ENCODE measurements at places on chromosomes 2 and 18. TPM values are rescaled to one million over a fixed set of nuclear protein-coding genes. Genes with fewer than 3 reads are reported as not detected.

DNA sequence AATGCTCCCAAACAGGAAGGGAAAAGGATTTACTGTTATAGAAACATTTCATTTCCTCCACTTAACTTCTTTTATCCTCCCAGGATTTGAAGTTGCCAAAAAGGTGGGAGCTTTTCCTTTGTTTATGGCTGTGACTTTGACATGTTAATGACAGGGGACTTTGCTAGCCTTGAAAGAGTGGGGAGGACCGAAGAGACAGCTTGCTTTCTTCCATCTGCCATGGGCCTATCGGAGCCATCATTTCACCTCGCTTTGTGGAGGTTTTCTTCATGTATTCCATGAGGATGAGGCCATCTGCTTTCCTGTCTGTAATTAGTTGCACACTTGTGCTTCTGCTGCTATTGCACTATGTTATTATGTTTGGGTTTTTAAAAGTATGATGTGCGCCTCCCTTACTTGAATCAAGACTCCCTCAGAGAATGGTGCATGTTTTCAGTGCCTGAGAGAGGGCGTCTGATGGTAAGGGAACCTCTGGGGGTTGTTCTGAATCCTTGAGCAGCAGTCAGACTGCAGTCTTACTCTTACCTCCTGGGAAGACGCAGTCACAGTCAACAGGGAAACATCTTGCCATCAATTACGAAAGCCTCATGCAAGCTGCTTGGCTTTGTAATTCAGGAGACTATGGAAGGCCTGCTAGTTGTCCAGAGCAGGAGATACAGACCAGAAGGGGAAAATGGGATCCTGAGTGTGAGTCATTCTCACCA is 173.3 kb upstream of the MGAT5 start:
- no peak overlapping the region for H3K4me3 ChIP-seq
- DNase-seq, result no peak
- no peak overlapping the region for H3K27ac ChIP-seq

DNA sequence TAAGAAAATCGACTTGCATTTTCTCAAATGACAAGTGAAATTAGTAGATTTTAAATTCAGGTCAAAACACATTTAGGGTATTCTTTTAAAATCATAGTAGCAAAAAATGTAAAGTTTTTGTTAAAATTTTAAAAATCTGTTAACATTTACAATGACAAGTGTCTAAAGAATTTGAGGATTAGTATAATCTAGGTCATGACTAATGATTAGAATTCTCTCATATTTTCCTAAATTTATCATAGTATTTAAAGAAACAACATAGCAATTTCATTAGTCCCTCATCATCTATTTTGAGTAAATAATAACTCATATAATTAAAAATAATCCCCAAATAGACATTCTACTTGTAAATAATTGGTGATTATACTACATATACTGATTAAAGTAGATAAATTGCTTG is 23.6 kb downstream of the THUMPD2 start:
- no peak for DNase-seq
- H3K27me3 ChIP-seq, result no peaks in the 10 kb centered on the region
- H3K36me3 ChIP-seq, result peaks cover 43% of the 10 kb centered on the region
- no peaks in the 10 kb centered on the region for H3K4me1 ChIP-seq

Gene LRRC30
- total RNA-seq, result not detected

Gene CAPN13
- total RNA-seq, result 57.1 TPM

DNA sequence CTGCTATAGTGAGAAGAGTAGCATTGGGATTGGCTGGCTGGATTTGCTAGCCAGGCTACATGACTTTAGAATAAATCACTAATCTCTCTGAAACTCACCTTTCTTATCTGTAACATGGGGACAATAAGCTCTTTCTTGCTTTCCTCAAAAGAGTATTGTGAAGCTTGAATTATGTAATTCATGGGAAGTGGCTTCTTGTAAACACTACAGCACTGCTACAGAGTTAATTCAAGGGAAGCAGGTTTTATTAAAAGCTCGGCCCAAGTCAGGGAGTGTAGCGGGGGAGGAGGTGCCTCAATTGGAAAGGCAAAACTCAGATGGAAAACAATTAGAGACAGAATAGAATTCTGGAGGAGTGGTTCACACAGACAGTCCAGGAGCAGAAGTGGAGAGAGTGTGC is 100.9 kb upstream of the CELF4 start:
- DNase-seq, result no peak
- H3K27ac ChIP-seq, result no peak overlapping the region
- no peaks in the 10 kb centered on the region for H3K27me3 ChIP-seq
- no peak overlapping the region for H3K4me3 ChIP-seq
- no peaks in the 10 kb centered on the region for H3K4me1 ChIP-seq
- no peaks in the 10 kb centered on the region for H3K36me3 ChIP-seq

DNA sequence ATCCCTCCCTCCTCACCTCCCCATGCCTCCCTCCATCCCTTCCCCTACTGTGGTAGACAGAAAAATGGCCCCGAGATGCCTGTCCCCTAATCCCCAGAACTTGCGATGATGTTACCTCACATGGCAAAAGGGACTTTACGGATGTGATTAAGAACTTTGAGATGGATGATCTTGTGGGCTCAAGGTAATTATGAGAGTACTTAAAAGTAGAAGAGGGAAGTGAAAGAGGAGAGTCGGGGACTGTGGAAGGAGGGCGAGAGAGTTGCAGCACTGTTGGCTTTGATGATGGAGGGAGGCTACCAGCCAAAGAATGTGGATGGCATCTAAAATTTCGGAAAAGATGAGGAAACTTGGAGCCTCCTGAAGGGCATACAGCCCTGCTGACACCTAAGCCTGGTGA is 66.5 kb downstream of the AGAP1 start:
- H3K4me1 ChIP-seq, result peaks cover 41% of the 10 kb centered on the region
- H3K27ac ChIP-seq, result no peak overlapping the region

DNA sequence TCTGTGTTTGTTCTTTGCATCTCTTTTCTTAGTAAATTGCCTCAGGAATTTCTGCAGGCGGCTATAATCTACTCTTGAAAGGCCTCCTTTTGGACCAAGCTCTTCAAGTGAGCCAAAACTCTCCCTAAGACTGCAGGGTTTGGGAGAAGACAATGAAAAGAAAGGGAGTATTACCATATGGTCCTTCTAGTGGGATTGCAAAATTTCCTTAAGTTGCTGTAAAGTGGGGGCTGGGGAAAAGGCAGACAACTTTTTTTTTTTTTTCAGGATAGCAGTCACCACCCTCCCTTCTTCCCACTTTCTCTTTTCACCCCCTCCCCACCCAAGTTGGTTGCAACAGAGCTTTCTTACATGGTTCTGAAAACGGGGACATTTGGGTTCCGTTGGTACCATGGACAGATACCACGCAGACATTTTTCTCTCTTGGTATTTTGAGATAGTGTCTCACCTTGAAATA is 183.7 kb downstream of the FHOD3 start:
- H3K4me3 ChIP-seq, result no peak overlapping the region
- H3K36me3 ChIP-seq, result no peaks in the 10 kb centered on the region
- H3K27ac ChIP-seq, result no peak overlapping the region
- H3K4me1 ChIP-seq, result no peaks in the 10 kb centered on the region
- DNase-seq, result no peak
- H3K27me3 ChIP-seq, result no peaks in the 10 kb centered on the region

DNA sequence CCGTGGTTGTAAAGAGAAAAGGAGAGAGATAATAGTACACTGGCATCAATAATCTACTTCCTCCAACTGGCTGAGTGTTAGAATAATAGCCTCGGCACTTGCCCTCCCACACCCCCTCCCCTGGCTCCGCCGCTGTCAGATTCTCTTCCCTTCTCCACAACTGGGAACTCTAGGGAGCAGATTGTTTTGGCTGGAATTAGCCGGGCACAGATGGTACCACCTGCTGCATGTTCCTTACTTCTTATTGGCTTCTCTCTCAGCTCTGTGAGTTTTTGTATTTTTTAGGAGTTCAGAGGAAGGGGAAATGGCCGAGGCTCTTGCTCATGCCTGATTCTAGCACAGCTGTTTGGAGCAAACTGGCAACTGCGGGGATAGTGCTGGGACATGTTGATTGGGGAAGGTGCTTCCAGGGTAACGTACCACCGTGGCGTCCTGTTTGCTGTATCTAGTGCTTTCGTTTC is 140.0 kb downstream of the ZEB2 start:
- peak overlapping the region; percentile 31 for H3K27ac ChIP-seq
- H3K36me3 ChIP-seq, result no peaks in the 10 kb centered on the region
- H3K4me3 ChIP-seq, result no peak overlapping the region
- DNase-seq, result no peak

Gene AOX1
- total RNA-seq, result 12.9 TPM

DNA sequence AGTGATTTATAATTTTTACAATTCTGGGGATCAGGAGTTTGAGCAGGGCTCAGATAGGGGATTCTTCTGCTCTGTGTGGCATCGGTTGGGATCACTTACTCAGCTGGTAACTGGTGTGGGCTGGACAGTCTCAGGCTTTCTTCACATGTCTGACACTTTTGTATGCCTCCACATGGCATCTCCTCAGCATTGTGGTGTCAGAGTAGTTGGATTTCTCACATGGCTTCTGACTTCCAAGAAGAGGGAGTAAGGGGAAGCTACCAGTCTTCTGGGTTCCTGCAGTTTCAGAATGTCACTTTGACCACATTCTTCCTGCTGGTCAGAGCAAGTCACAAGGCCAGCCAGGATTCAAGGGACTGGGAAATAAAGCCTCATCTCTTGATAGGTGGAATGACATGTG is 55.6 kb downstream of the NCOA1 start:
- H3K36me3 ChIP-seq, result no peaks in the 10 kb centered on the region
- DNase-seq, result no peak
- no peak overlapping the region for H3K27ac ChIP-seq
- no peaks in the 10 kb centered on the region for H3K27me3 ChIP-seq

GRCh38 chr18:78728784-78729467 is 250.7 kb upstream of the SALL3 start:
- H3K4me3 ChIP-seq, result no peak overlapping the region
- peak; percentile 21 for DNase-seq
- no peaks in the 10 kb centered on the region for H3K4me1 ChIP-seq
- peaks cover 42% of the 10 kb centered on the region for H3K27me3 ChIP-seq
- H3K27ac ChIP-seq, result no peak overlapping the region

- H3K4me1 ChIP-seq, result no peaks in the 10 kb centered on the region
- H3K4me3 ChIP-seq, result no peak overlapping the region
- H3K27ac ChIP-seq, result peak overlapping the region; percentile 35
- H3K36me3 ChIP-seq, result no peaks in the 10 kb centered on the region
Measured at GRCh38 chr2:68387408-68388350, 22.6 kb downstream of the PLEK start.

- H3K36me3 ChIP-seq, result no peaks in the 10 kb centered on the region
- no peak overlapping the region for H3K27ac ChIP-seq
- no peaks in the 10 kb centered on the region for H3K4me1 ChIP-seq
- H3K4me3 ChIP-seq, result no peak overlapping the region
Measured at GRCh38 chr2:145186303-145186702, 666.4 kb upstream of the ZEB2 start.

GRCh38 chr2:152176113-152176714 is 651 bp upstream of the STAM2 start:
- DNase-seq, result no peak
- H3K27me3 ChIP-seq, result no peaks in the 10 kb centered on the region
- peak overlapping the region; percentile 98 for H3K27ac ChIP-seq
- H3K36me3 ChIP-seq, result no peaks in the 10 kb centered on the region

DNA sequence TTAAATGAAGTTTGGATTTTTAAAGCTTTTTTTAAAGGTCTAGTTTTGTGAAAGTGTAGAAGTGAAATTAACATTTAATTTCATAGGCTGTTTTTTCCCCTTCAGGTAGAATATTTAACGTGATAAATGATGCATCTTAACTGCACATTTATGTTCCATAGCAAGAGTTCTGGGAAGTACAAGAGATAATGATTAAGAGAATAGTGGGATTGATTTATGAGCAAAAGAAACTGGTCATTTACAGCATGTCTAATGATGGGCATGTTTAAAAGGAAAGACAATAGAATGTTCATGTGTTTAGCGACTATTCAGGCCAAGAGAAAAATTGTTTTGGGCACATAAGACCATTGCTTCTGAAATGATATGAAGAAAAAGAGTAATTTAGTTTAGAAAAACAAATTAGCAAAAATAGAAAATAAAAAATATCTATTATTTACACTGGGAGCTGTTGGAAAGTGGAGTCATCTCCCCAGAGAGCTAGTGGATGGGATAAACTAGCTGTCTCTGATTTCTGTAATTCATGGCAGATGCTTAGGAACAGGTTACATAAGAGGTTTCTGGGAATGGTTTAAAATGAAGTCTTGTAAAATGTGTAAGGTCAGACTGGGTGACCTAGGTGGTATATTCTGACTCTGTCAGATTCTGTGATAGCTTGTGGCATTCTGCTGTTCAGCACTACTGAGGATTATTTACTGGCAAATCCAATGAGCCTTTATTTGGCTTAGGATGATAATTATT is 60.7 kb downstream of the WDR7 start:
- no peaks in the 10 kb centered on the region for H3K4me1 ChIP-seq
- no peak overlapping the region for H3K4me3 ChIP-seq

DNA sequence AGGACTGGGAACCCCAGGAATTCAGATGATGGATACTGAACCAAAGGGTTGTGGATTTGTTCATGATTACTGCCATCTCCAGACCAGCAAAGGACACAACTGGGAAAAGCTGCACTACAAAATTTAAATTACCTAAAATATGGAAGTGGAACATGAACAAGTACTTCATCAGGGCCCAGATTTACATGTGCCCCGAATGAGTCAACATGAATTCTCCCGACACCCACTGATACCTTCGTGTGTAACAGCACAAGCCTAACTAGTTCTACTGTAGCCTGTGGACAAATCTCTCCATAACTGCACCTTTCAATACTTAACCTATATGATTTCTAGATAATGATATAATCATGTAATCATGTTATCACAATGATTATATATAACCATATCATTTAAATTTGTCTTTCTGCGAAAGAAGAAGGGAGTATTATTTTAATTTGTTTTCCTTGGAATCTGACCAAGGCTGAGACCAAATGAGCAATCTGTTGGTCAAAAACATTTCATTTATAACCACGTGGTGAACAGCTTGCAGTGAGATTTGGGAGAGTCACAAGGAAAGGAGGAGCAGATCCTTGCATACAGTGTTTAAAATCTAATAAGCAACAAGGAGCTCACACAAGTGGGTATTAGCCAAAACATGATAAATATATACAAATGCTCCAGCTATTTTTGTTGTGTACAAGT is 70.5 kb downstream of the CACNB4 start:
- DNase-seq, result no peak
- no peaks in the 10 kb centered on the region for H3K27me3 ChIP-seq
- H3K4me3 ChIP-seq, result no peak overlapping the region
- H3K36me3 ChIP-seq, result no peaks in the 10 kb centered on the region
- peaks cover 12% of the 10 kb centered on the region for H3K4me1 ChIP-seq

DNA sequence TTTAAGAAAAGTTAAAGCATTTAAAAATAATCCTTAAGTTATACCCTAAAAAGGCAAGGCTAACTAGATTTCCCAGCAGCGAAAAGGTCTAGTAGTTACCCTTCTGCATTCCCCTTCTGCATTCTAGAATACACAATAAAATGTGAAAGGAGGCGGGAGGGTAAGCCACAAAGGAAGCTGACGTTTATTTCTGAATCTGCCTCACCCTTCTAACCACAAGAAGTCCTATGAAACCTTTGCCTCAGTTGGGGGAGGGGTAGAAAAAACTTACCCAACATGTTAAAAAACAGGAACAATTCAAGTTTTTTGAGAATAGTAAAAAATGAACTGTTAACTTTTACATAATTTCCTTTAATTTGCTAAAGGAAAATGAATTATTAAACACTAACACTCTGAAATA is 11.3 kb downstream of the STK17B start:
- no peak for DNase-seq
- peak overlapping the region; percentile 47 for H3K27ac ChIP-seq
- no peaks in the 10 kb centered on the region for H3K27me3 ChIP-seq
- peaks cover 8% of the 10 kb centered on the region for H3K36me3 ChIP-seq
- H3K4me1 ChIP-seq, result no peaks in the 10 kb centered on the region

- H3K27ac ChIP-seq, result no peak overlapping the region
- no peak overlapping the region for H3K4me3 ChIP-seq
- H3K27me3 ChIP-seq, result no peaks in the 10 kb centered on the region
- H3K4me1 ChIP-seq, result no peaks in the 10 kb centered on the region
- H3K36me3 ChIP-seq, result no peaks in the 10 kb centered on the region
Measured at GRCh38 chr18:69002233-69002632, 204.4 kb downstream of the CCDC102B start.

All from stomach (tissue), 19 donors.